ENCODE measurements at places on chromosomes 3 and 15. TPM values are rescaled to one million over a fixed set of nuclear protein-coding genes. Genes with fewer than 3 reads are reported as not detected.

GRCh38 chr3:50530001-50530970 is 26.9 kb upstream of the CACNA2D2 start:
- H3K27me3 ChIP-seq: peaks cover 4% of the 10 kb centered on the region
- no peak for DNase-seq
- H3K4me1 ChIP-seq: peaks cover 10% of the 10 kb centered on the region
- no peak overlapping the region for H3K27ac ChIP-seq
- H3K36me3 ChIP-seq: no peaks in the 10 kb centered on the region

- H3K27ac ChIP-seq: no peak overlapping the region
- peak overlapping the region; percentile 5 for H3K4me3 ChIP-seq
- no peaks in the 10 kb centered on the region for H3K4me1 ChIP-seq
- H3K27me3 ChIP-seq: no peaks in the 10 kb centered on the region
Measured at GRCh38 chr3:179681492-179682263, 28.8 kb downstream of the USP13 start.

CLN6 gene
- total RNA-seq: 20.3 TPM

- H3K27ac ChIP-seq: no peak overlapping the region
- H3K4me3 ChIP-seq: no peak overlapping the region
- no peaks in the 10 kb centered on the region for H3K27me3 ChIP-seq
- H3K4me1 ChIP-seq: no peaks in the 10 kb centered on the region
- H3K36me3 ChIP-seq: no peaks in the 10 kb centered on the region
- no peak for DNase-seq
Measured at GRCh38 chr3:26091096-26091495, 301.2 kb downstream of the OXSM start.

GRCh38 chr3:114026331-114026730 is 30.0 kb downstream of the CCDC191 start:
- H3K27me3 ChIP-seq: no peaks in the 10 kb centered on the region
- no peaks in the 10 kb centered on the region for H3K4me1 ChIP-seq
- H3K4me3 ChIP-seq: no peak overlapping the region
- peaks cover 2% of the 10 kb centered on the region for H3K36me3 ChIP-seq
- DNase-seq: no peak
- H3K27ac ChIP-seq: no peak overlapping the region

All from suprapubic skin (tissue), 4 donors.